ENCODE measurements at places on chromosomes 1 and 21. TPM values are rescaled to one million over a fixed set of nuclear protein-coding genes. Genes with fewer than 3 reads are reported as not detected.

DNA sequence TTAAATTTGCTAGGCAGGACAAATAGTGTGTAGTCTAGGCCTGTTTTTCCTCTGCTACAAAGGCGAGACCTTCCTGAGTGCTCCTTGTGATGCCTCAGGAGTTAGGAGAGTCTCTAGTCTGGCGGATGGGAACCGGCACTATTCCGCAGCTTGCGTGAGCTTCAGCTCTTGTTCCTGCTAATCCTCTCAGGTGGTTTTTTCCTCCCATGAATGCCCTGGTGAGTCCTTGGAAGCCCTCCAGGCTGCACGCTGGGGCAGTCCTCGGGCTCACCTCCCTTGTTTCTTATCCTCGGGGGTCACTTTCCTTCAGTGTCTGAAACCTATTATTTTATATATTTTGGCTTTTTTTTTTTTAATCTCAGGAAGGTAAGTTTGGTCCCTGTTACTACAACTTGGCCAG, 28.2 kb downstream of the UTS2 start:
- DNase-seq: no peak

DNA sequence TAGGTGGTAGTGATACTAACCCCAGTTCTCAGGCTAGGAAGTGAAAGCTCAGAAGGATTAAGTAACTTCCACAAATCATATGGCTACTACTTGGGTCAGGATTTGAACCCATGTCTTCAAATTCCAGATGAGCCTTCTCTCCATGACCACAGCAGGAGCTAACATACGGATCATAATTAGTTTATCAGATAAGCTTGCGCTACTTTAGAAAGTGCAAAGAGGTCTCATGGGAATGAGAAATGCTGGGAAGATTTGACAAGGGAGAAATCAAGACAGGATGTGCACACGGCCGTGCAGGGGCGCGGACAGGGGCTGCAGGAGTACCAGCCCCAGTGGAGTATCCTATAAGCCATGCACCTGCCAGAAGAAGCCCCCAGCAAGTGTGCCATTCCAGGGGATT, 5.2 kb downstream of the PLEKHA6 start:
- no peak for DNase-seq

- no peak for DNase-seq
Observed at GRCh38 chr21:44643741-44644310, 2.4 kb upstream of the KRTAP10-11 start.

Gene NME7
- total RNA-seq: 31.1 TPM

Gene PITHD1
- 42.3 TPM for total RNA-seq

GRCh38 chr1:225466848-225467192, 39.0 kb upstream of the LBR start:
- DNase-seq: no peak
